ENCODE measurements at places on chromosomes 6 and 20.

DNA sequence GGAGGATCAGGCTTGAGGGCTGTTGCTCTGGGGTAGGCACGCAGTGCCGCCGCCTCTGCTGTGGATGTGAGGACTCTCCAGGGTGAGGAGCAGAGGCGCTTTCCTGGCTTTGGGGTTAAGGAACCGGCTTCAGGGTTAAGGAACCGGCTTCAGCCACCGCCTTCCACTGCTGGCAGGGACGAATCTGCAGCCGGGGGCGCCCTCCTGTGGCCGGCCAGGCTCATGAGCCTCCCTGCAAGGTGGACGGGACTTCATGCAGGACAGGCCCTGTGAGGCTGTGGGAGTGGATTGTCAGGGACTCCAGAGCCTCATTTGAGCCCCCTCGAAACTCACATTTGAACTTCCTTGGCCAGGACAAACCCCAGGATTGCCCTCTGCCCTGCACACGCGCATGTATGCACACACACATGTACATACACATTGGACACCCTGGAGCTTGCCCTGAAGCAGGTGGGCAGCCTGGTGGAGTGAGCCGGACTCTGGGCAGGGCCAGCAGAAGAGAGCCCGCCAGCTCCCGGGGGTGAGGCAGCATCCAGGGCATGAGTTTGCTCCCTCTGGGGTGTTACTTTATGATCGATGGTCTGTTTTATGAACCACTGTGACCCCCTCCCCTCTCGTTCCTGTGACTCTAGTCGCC is 146.9 kb downstream of the PHACTR3 start:
- peak; percentile 89 for DNase-seq

GRCh38 chr20:36624944-36625324 is 19.4 kb downstream of the RAB5IF start:
- no peak for DNase-seq

GRCh38 chr20:35502352-35502751 is 27.1 kb downstream of the C20orf173 start:
- DNase-seq, result no peak

GRCh38 chr20:5567644-5568043 is 182.6 kb upstream of the SHLD1 start:
- no peak for DNase-seq

DNA sequence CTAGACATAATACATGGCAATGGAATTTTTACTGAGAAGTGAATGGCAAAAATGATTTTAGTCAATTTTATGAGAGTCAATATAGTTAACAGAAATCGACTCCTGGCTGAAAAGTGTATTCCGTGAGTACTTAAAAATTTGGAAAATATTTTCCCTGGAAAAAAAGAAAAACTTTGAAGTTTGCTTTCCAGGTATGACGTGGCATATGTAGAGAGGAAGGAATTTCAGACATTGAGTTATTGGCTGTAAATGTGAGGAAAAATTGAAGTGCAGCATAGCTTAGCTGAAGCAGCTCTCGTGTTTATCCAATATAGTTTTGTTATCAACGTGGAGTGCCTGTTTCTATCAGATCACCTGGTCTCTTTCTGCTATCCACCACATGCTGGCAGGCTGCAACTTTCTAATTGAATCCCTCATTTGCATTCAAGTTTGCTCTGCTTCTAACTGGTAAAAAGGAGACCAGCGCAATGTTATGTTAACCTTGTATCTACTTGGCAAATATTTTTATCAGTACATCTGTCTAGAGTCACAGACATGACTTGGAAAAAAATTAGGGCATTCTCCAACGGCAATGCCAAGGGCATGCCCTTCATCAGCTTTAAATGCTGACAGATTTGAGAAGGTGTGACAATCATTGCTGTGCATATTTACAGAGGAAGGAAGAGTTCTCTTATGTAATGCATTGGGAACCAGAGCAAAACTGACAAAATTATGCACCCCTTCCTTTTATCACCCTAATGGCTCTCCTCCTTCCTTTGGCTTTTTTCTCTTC is 1102.8 kb upstream of the FLRT3 start:
- no peak for DNase-seq

DNA sequence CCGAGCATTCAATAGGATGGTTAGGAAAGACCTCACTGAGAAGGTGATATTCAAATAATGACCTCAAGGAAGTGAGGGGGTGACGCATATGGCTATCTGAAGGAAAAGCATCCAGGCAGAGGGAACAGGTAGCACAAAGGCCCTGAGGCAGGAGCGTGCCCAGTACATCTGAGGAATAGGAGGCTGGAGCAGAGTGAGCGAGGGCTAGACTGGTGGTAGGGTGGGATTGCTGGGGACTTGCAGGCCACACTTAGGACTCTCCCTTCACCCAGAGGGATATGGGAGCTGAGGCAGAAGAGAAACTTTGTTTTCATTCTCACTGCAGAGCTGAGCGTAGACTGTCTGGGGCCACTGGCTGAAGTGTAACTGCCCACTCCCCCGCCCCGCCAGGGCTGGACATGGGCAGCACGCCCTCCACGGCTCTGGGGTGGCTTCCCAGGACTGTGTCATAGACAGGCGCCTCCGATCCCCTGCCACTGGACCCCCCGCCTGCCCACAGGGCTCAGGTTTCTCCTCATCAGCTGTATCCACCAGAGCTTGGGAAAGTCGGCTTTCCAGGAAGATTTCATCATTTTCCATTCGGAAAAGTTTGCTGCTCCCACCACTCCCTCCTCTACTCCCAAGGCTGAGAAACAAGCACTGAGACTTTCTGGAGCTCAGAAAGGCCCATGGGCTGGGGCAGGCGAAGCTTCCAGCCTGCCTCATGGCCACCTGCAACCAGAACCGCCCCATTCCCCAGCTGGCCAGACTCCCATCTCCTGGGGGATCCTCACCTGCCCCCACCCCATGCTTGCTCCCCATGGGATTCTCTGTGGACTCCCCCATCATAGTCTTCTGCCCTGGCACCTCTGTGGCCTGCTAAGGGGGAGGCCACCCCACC is 142.6 kb downstream of the MRPL14 start:
- no peak for DNase-seq

GRCh38 chr6:163418311-163419029 is 4.0 kb downstream of the QKI start:
- no peak for DNase-seq

DNA sequence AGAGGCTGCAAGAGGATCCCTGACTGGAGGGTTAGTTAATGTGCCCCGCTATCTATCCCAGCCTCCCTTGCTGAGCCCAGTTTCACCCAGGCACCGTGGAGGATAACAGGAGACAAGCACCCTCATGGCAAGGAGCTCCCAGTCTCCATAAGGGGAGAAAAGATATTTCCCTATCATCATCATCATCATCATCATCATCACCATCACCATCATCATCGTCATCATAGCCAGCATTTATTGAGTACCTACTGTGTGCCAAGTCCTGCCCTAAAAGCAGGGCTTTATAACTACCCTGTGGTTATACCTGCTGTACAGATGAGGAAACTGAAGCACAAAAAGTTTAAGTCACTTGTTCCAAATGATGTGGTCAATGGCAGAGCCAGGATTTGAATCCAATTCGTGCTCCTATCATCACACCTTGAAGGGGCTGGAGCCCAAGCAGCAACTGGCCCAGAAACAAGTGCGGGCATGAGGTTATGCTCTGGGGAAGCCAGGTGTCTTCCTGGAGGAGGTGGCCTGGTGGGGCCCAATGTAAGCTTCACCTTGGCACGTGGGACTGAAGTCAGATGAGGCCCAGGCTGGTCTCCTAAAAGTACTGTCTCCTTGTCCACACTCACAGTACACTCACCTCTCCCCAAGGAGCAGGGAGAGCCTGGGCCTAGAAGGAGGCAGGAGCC is 10.0 kb downstream of the GLP1R start:
- DNase-seq, result no peak

GRCh38 chr20:63350597-63351325 is 10.4 kb downstream of the CHRNA4 start:
- DNase-seq, result no peak

- DNase-seq, result no peak
Measured at GRCh38 chr6:29567991-29568390, 8.5 kb upstream of the UBD start.

GRCh38 chr6:125469915-125470314 is 168.1 kb upstream of the HDDC2 start:
- DNase-seq, result no peak

GRCh38 chr20:63021356-63022321 is 14.9 kb upstream of the BHLHE23 start:
- DNase-seq, result peak; percentile 66

- DNase-seq, result no peak
Measured at GRCh38 chr6:23447731-23448130, 678.3 kb upstream of the NRSN1 start.

GRCh38 chr6:110412360-110412759 is 3.0 kb downstream of the DDO start:
- DNase-seq, result peak; percentile 74

GRCh38 chr6:47041741-47042140 is 391 bp downstream of the ADGRF1 start:
- DNase-seq, result no peak

DNA sequence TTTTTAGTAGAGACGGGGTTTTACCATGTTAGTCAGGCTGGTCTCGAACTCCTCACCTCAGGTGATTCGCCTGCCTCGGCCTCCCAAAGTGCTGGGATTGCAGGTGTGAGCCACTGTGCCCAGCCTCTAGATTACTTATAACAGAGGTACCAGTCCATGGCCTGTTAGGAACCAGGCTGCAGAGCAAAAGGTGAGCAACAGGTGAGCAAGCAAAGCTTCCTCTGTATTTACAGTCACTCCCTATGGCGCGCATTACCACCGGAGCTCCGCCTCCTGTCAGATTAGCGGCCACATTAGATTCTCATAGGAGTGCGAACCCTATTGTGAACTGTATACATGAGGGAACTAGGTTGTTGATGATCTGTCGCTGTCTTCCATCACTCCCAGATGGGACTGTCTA is 178.0 kb upstream of the SALL4 start:
- no peak for DNase-seq

- DNase-seq, result no peak
Measured at GRCh38 chr6:25963426-25964123, 973 bp downstream of the TRIM38 start.

- no peak for DNase-seq
Measured at GRCh38 chr20:4729265-4729664, 7.6 kb downstream of the PRND start.

- DNase-seq, result no peak
Measured at GRCh38 chr20:32968478-32969241, 35.6 kb downstream of the SUN5 start.
